ENCODE measurements at places on chromosomes 5 and 9.

DNA sequence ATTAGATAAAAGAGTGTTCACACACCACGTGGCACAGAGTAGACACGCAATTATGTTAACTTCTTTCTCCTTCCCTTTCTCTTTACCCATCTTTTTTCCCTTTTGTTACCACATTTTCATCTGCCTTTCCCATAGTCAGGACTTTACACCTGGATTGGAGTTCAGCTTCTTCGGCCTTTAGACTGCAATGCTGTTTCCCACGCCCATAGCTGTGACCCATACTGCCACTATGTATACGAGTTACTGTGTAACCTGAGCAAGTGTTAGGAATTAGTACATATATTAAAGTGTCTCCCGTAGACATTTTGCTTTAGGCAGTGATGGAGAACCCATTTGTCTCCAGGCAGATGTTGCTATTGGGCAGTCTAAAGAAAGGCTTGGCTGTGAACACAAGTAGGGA is 143.6 kb upstream of the SLC28A3 start:
- DNase-seq: no peak

- DNase-seq: no peak
Observed at GRCh38 chr9:35618325-35618727, at the start of gene CD72. CD72 (minus strand) TSS chr9:35618413; CDS start chr9:35618303, 110 bp downstream.

DNA sequence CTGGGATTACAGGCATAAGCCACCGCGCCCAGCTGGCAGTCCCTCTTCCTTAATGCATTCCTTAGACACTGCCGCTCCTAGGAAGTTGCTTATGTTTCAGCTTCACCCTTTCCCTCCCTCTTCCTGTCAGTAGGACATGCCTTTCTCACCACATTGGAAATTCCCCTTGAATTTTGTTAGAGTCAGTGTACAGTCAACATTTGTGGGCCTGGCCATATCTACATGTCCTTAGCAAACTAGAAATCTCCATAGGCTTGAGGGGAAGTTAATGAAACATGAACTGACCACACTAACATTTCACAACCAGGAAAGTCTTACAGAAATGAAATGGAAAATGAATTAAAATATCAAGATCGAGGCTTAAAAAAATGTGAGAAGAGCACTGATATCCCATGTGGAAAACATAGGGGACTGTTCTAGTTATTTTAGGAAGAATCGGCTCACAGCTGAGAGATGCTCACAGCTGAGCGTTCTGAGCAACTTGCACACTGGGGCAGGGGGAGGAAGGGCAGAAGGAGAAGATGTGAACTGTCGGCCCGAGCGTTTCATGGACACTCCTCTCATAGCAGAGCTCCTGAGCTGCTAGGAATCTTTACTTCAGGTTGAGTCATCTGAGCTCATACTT is 21.1 kb upstream of the LVRN start:
- DNase-seq: peak; percentile 95

DNA sequence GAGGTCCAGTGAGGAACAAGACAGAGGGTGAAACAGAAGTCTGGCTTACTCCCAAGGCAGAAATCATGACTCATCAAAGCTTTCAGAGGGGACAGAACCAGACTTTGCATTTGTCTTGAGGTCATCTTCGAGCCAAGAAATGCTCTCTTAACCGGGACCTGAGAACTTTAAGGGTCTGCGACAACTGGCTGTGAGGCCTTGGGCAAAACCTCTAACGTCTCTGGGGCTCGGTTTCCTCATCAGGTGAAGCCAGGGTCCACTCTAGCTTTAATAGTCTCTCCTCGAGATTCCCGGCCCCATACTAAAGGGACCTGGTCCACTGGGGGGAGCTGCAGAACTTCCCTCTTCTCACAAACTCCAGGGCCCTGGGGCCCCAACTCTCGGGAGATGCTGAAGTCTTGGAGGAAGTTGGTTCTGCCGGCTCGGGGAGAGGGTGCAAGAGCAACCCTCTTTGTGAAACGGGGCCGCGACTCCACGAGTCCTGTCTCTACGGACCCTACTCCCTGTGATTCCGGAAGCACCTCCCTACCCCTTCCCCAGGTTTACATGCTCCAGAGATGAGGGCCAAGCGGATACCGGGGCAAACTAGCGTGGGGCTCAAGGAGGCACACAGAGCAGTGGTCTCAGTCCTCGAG is 2.6 kb downstream of the GLIS3 start:
- peak; percentile 84 for DNase-seq

DNA sequence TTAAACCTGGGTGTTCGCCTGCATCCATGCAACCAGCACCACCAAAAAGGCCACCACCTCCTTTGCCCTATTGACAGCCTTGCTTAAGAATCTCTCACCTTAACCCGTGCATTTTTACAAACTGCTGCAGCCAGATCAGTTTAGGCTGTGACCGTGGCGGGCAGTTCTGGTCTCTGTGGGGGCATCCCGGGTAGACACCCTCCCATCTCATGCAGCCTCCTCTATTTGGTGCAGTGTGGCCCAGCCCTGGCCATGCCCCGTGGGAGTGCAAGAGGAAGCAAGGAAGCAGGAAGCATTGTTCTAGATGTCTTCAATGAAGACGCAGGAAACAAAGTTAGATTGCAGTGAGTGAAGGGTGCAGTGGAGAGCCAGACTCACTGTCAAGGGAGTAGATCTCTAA is 108.8 kb upstream of the MVB12B start:
- no peak for DNase-seq

DNA sequence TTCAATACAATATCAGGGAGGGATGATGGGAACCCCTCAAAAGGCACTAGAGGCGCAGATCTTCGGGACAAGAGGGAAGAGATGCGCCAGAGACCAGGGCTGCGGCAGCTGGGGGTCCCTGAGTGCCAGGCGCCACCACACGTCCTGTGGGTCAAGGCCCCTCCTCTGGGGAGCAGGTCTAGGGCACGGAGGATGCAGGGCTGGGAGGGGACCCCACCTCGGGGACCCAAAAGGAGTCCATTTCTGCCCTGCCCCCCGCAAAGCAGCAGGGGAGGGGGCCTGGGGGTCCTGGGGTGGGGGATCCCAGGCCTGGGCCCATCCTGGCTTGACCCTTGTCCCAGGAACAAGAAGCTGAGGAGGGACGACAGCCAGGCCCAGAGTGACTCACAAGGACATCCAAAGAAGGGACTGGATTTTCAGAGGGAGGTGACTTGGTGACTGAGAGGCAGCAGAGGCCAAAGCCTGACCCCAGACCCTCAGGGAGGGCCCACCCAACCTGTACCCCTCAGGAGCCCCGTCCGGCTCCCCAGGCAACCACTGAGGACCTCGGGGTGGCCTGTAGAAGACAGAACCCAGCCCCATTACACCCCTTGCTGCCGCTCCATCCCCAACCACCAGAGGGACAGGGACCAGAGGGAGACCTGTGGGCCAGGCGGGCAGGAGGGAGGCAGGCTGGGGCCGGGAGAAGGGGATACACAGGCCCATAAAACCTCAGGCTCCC is 54.2 kb downstream of the LRSAM1 start:
- DNase-seq: peak; percentile 39

Measured in HFFc6 (cell line).